Keratinocyte (primary cell): ENCODE measurements at places on chromosomes 5 and 9.

DNA sequence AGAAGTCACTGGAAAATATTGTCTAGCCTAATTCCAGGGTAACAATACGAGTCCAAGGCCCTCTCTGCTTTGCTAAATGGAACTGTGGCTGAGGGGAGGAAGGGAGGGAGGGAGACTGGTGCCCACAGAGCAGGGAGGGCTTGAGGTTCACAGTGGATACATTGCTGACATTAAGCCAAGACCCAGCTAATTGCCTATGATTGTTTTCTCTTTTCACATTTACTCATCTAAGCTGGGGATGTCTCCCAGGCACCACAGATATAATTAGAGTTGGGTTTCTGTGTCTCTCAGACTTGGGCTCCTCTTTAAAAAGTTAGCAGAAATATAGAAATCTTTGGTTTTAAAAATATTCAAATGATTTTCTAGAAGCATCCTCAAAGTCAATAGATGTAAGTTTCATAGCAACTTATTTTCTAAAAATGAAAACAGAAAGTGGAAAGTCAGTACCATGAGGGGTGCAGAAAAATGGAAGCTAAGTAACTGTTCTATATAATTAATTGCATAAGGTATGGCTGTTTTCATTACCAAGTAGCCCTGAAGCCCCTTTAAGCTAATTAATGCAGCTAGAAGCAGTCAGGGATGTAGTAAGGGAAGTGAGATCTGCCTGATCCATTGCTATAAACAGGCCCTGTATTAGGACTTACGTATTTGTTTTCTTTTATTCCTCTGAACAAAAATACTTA lies 259.8 kb downstream of the NDUFS4 start:
- DNase-seq = no peak

GRCh38 chr5:138065102-138065501 lies 18.7 kb upstream of the WNT8A start:
- DNase-seq = no peak

- DNase-seq = no peak
These were observed 1011.5 kb upstream of the NUDT12 start for GRCh38 chr5:104573949-104574709.

GRCh38 chr5:32280656-32281081 lies 32.1 kb downstream of the MTMR12 start:
- DNase-seq = no peak

- DNase-seq = no peak
These were observed 27.3 kb downstream of the ANP32B start for GRCh38 chr9:98010445-98010844.

- DNase-seq = no peak
These were observed 61.8 kb downstream of the DRD1 start for GRCh38 chr5:175382171-175382570.

- DNase-seq = no peak
These were observed 346.8 kb downstream of the TRIM36 start for GRCh38 chr5:114822863-114823262.

DNA sequence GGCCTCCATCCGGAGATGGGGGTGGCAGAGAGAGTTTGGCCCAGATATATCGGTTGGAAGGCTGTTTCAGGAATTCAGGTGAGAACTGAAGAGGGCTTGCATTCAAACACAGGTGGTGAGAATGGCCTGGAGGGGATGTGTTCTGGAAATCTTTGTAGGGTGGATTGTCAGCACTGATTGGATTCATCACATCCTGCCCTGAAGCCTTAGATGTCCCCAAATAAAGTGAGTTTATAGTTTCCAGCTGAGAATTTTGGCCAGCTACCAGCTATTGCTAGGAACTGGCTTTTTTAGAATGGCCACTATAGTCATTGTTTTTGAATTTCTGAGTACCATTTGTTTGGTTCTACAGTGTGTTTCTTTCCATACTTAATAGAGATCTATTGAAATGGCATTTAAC lies 46.1 kb upstream of the ANKH start:
- no peak for DNase-seq

GRCh38 chr9:128190516-128191405 lies 611 bp downstream of the CIZ1 start:
- DNase-seq = no peak

- DNase-seq = no peak
These were observed 5.9 kb upstream of the FAT2 start for GRCh38 chr5:151596828-151597539.

DNA sequence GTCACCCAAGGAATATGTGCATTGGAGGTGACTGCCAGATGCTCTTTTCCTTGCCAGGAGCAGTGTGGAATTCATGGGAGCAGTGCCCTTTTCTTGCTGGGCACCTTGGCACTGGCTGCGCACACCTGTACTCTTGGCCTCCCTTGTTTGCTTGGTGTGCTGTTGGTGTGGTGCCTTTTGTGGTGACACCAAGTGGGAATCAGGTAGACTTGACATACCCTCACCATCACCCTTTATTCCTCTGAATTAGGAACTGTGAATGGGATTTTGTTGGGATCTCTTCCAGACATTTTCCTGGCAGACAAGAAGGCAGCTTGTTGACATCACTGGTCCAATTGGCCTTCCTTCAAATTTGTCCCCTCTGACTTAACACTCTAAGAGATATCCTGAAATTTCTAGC lies 82.3 kb downstream of the RAI14 start:
- no peak for DNase-seq

- no peak for DNase-seq
These were observed 41.3 kb upstream of the CDK20 start for GRCh38 chr9:88015606-88016005.

GRCh38 chr9:109536859-109537258 lies 38.8 kb upstream of the PTPN3 start:
- no peak for DNase-seq

DNA sequence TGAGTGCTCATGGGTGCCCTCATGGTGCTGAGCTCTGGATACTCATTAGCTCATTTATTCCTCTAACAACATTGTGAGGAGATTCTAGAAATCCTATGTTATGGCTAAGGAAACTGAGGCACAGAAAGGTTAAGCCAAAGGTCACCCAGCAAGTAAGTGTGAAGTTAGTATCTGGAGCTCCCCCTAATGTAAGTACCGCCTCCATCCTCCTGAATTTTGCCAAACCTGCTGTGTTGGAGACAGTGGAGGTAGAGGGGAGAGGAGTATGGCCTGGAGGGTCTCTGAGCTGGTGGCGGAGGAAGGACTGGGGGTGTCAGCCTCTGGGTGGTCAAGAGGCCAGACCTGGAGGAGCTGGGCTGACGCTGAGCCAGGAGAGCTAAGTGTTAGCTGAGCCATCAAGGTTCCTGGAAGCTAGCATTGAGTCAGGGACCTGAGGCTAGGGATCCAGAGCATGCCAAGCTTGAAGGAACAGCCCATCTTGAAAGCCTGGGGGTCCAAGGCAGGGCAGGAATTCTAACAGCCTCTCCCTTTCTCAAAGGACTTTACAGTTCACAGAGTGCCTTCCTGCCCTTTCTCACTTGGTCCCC lies 114.8 kb downstream of the RGS3 start:
- no peak for DNase-seq

- no peak for DNase-seq
These were observed 93.7 kb upstream of the ERBIN start for GRCh38 chr5:65832603-65833228.

GRCh38 chr5:11898-12297 lies 80.1 kb upstream of the PLEKHG4B start:
- DNase-seq = no peak

GRCh38 chr5:12522116-12522515 lies 617.9 kb upstream of the CTNND2 start:
- no peak for DNase-seq

DNA sequence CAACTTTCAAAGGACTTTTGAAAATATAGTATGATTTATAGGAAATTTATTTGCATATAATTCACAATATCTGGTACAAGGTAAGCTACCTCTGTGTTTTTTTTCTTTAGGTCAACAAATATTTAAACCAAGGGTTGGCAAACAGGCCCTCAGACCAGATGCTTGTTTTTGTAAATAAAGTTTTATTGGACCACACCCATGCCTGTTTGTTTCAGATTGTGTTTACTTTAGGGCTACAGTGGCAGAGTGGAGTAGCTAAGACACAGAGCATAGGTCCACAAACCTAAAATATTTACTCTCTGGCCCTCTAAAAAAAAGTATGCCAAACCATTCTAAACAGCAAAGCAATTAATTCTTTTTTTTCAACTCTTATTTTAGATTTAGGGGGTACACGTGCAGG lies 119.7 kb upstream of the CCDC152 start:
- no peak for DNase-seq

- no peak for DNase-seq
These were observed at the start of gene CDO1 for GRCh38 chr5:115816226-115817081. TSS of gene CDO1 (minus strand) at chr5:115816659. CDS start at chr5:115816397, 262 bp downstream.

- no peak for DNase-seq
These were observed 12.6 kb upstream of the TNIP1 start for GRCh38 chr5:151093476-151093889.

DNA sequence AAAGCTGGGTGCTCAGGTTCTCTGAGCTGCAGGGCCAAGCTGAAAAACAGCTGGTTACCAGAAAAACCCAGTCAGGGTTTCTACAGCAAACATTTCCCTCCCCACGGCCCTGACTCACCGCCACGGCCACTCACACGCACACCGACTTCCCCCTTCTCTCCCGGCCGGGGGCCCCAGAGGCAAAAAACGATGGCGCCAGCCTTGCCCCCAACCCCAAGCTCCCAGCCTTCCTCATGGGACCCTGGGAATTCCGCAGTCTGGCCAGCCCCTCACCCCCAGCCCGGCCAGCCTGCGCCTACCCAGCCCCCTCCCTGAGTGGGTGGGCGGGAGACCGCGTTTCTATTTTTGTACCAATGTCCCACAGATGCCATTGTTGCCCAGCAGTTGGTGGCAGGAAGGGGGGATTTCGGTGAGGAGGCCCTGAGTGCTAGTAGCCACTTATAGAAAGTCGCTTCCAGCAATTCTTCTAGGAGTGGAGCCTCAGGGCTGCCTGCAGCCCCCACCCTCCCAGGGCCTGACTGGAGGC lies 18.4 kb downstream of the ENG start:
- no peak for DNase-seq

- no peak for DNase-seq
These were observed 56.1 kb downstream of the LSM11 start for GRCh38 chr5:157799578-157799977.

- no peak for DNase-seq
These were observed 634.3 kb downstream of the PDE4D start for GRCh38 chr5:59259237-59259636.

DNA sequence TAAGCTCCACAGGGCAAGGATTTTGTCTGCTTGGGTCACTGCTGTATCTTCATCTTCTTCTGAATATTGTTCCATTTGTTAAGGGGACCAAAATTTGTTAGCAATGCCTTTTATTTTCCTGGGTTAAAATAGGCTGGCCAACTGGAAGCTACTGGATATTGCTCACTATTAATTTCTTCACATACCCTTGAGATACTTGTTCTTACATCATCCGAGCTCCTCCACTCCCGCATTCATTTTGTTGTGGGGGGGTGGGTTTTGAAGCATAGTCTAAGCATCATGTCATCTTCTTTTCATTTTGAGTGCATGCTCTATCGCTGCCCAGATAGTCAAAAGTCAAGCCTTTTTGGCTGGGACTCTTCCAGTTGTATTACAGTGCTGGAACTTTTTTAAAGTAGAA lies 42.5 kb upstream of the PIK3R1 start:
- DNase-seq = no peak

DNA sequence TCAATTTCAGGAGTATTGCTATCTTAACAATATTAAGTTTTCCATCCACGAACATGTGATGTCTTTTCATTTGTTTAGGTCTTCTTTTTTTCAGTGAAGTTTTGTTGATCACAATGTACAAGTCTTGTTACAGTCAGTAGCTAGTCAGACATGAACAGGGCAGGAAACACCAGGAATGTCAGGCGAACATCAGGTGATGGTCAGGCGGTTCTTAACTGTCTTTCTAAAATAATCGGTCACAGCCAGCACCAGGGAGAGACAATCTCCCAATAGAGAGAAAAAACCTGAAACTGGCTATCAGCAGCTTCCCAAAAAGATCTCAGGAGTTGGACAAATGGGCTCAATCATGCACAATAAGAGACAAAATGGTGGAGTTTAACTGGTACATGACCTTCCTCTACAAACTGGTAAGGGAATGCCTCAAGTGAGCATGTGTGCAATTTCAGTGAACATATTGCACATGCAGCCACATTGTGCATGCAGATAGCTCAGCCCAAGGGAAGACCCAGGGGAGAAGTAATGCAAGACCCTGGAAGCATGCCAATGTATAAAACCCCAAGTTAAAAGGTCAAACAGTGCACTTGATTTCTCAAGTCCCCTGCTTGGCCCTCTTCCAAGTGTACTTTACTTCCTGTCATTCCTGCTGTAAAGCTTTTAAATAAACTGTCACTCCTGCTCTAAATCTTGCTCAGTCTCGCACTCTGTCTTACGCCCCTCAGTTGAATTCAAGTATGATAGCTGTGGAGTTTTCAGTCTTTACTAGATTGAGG lies 176.1 kb upstream of the RASEF start:
- DNase-seq = no peak

DNA sequence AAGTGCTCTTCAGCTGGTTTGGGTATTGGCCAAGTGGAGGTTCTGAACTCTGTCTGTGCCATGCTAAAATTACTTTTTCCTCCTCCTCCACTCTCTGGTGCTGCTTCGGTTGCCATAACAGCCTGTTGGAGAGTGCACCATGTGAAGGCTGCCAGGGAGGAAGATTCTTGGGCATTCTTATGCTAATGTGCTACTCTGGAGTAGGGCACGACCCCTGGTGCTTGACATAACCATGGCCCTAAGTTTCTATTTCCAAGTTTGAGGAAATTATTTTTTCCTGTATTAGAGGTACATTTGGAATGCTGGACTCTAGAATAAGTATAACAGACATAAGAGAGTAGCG lies 111.6 kb downstream of the ARHGAP26 start:
- no peak for DNase-seq

GRCh38 chr5:128667152-128667551 lies 129.1 kb upstream of the FBN2 start:
- no peak for DNase-seq

GRCh38 chr9:7983490-7983889 lies 183.9 kb upstream of the DMAC1 start:
- DNase-seq = no peak

DNA sequence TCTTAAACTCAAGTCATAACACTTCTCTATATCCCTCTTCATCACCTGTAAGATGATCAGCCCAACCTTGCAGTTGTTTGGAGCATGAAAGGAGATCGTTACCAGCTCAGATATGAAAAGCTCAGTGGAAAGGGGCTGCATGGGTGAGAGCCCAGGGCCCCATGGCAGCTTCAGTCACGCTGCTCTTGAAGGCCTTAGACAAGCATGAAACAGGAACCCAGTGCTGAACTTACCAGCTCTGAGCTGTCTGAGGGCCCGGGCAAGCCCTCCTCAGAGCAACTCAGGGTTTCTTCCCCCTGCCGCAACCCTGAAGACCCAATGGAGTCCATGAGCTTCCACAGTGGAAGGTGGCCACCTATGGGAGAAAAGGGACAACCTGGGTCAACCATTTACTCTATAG lies 3.3 kb downstream of the HK3 start:
- DNase-seq = no peak

DNA sequence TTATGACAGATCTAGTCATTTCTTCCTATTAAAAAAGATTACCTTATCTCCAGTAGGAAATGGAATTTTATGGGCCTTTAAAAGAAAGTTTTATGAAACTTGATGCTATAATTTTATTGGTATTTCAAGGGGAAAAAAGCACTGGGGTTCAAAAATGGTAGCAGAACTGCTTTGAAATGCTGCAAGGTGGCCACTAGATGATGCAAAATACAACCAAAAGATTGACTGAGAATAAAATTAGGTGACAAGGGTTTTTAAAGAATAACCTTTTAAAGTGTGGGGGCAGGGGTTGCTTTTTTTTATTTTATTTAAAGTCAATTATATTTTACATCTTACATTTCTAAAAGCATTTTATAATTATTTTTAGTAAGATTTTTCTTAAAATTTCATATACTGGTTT lies 61.7 kb downstream of the KLF9 start:
- DNase-seq = no peak
